ENCODE measurements at places on chromosomes 6 and 20.

DNA sequence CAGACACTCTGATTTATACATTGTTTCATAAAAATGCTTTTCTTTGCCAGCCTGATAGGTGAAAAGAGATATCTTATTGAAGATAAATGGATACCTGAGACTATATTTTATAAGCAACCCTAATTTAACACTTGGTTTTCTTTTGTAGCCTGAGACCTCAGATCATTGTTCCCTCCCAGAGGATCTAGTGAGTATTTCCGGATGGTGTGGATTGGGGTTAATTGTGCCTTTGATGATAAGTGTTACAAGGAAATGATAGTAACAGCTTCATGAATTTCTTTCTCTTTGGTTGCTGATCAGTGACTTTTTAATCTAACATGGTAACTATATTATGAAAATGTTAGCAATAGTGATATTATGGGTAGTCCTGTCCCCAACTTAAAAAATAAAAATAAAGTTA, 30.4 kb downstream of the KDM1B start:
- DNase-seq, result no peak

DNA sequence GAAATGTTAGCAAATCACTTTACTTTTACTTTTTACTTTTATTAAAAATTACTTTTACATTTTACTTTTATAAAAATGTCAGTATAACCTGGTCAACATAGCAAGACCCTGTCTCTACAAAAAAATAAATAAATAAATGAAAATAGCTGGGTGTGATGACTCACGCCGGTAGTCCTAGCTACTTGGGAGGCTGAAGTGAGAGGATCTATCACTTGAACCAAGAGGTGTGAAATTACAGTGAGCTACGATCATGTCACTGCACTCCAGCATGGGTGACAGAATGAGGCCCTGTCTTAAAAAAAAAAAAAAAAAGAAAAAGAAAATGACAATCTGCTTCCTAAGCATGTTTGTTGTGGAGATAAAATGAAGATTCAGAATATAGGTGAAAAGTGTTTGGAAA, 31.0 kb upstream of the FBXO30 start:
- DNase-seq, result no peak

- no peak for DNase-seq
Observed at GRCh38 chr20:23101696-23102406, 15.7 kb upstream of the CD93 start.

- no peak for DNase-seq
Observed at GRCh38 chr6:159404296-159404695, 235.1 kb downstream of the FNDC1 start.

DNA sequence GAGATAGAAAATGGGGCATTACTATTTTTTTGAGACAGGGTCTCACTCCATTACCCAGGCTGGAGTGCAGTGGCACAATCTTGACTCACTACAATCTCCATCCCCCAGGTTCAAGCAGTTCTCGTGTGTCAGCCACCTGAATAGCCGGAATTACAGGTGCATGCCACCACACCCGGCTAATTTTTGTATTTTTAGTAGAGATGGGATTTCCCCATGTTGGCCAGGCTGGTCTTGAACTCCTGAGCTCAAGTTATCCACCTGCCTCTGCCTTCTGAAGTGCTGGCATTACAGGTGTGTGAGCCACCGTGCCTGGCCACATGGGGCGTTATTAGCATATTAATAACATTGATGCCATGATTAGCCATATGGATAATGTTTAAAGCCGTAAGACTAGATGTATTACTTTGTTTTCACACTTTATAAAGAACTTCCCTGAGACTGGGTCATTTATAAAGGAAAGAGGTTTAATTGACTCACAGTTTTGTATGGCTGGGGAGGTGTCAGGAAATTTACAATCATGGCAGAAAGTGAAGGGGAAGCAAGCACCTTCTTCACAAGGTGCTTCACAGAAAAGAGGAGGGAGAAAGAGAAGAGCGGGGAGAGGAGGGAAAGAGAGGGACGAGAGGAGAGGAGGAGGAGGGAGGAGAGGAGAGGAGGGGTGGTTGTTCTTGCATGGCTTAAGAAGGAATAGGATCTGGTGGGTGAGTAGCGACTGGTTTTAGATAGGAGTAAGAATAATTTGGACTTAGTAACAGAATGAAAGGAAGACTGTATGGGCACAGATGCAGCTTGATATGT, 51.9 kb downstream of the MYO6 start:
- DNase-seq, result no peak

DNA sequence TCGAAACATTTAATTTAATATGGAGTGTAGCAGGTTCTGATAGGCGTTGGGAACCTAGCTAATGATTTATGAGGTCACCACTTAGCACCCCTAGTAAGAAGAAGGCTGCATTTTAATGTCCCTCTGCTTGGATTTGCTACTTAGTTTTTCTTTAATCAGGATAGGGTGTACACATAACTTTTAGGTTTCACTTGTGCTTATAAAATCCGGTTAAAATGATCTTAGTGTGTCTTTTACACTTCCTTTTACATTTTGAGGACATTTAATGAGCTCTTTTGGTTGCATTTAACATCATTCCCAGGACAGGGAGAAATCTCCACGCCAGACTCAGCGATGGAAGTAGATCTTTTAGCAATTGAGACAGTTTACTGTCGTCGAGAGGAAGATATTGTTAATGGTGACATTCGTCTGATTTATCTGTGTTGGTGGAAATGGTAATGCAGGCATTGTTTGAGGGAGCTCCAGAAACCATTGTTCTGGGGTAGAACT, 5.6 kb downstream of the TFAP2A start:
- no peak for DNase-seq

DNA sequence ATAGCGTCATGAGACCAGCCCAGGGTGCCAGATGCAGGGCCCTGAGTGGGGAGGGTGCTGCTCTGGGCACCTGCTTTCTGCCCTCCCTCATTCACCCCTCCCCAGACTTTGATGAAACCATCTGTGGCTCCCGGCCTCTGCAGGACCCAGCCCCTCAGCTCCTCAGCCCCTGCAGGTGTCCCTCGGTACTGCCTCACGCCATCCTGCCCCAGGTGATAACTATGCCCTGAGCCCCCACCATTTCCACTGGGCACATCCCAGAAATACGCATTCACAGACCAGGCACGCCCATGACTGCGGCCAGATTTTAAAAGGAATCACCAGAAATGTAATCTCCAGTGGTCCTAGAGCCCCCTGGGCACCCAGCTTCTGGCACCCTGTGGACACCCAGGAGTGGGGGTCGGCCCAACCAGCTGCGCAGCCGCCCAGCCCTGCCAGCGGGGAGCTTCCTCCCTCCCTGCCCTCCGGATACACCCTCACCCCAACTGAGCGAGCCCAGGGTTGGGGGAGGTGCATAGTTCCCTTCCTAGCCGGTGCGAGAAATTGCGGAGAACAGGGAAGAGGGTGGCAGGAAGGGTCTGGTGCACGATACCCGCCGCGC, 615 bp upstream of the NTSR1 start:
- DNase-seq, result no peak

DNA sequence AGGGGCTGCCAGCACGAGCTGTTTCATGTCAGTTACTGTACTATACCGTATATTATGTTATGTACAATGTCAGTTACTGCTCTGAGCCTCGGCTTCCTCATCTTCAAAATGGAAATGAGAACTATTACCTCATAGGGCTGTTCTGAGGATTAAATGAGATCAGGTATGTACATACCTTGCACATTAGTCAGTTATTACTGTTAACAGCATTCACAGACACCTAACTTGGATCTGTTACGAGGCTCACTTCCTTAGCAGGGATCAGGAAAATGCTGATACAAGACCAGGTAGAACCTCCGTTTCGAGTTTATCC, 69.7 kb upstream of the TBC1D7 start:
- peak; percentile 45 for DNase-seq

DNA sequence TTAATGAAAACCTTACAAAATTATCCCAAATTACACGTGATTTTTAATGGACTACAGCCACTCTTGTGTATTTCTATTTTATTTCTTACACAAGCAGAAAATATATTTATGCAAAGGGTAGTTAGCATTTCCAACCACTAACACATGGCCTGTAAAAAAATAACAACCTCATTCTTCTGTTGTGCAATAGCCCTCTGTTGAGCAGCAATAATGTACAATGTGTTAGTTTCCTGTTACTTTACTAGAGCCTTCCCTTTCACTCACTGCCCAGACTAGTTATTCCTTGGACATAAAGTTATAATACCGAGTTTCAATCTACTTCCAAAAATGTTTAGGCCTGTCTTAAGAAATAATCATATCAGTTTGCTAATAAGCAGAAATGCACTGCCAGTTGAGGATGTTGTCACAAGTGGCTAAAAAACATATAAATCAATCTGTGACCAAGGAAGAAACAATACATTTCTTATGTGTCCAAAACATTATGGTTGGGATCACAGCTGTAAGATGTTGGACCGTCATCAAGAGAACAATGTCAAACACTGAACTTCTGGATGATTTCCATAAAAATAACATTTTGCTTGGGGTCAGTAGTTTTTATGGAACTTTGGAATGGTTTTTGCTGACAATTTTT, 73.6 kb upstream of the RNF146 start:
- no peak for DNase-seq

- no peak for DNase-seq
Observed at GRCh38 chr20:51800060-51800871, 2.1 kb downstream of the SALL4 start.

DNA sequence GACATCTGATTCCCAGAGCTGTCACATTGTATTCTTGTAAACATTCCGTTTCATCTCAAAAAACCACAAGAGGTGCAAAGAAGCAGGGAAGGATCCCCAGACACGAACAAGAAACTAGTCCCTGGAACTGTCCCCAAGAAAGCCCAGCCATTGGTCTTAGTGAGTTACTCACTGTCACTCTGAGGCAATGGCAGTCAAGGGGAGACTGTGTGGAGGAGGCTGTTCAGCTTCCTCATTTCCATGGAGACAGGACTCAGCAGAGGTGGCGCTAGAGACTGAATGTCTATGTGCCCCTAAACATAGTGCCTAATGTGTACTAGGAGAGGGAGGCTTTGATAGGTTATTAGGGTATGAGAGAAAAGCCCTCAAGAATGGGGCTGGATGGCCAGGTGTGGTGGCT, 11.1 kb downstream of the ULBP1 start:
- DNase-seq, result no peak

GRCh38 chr20:42097741-42098140, 479.6 kb upstream of the CHD6 start:
- DNase-seq, result no peak

DNA sequence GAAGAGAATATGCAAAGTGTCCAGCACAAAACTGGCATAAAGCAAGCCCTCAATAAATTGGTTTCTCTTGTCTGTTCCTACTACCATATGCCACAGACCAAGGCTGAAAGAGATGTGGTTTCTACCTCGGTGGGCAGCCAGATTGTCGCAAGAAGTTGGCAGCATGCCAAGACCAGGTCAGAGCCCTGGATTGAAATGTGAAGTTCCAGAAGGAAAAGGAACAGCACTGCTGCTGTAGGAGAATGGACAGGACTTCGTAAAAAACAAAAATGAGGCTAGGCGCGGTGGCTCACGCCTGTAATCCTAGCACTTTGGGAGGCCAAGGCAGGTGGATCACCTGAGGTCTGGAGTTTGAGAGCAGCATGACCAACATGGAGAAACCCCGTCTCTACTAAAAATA, 22.1 kb downstream of the MRPL14 start:
- DNase-seq, result no peak

DNA sequence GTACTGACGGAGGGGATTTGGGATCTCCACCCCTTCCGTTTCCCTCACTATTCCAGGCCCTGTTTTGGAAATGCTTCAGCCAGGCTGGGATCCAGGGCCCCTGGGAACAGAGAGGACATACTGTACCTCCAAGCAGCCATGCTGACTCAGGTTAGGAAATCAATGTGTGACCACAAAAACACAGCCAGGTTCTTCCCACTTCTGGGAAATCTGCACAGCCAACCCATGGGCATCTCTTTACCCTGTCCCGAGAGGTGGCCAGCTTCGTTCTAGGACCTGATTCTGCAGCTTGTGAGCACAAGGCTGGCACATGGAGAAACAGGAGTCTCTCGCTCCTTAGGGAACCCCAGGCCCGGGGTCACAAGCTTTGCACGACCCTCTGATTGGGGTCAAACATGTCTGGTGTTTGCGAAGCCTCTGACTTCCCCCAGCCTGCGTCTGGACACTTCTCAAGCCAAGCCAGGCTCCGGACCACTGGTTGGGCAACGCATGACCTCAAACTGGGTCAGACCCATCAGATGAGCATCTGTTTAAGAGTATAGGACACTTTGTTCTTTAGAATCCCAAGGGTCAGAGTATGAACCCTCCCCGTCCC, 8.3 kb upstream of the TTPAL start:
- DNase-seq, result no peak

DNA sequence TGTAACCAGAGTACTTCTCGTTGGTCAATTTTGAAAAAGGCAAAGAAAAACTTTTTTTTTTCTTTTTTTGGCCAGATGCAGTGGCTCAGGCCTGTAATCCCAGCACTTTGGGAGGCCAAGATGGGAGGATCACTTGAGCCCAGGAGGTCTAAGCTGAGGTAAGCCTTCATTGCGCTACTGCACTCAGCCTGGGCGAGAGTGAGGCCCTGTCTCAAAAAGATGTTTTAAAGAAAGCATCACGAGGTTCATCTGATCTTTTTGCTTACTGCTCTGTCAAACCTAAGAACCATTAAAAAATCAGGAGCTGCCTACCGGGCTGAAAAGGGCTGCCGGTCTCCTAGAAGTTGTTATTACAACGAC, 607 bp downstream of the LYRM2 start:
- DNase-seq, result no peak

DNA sequence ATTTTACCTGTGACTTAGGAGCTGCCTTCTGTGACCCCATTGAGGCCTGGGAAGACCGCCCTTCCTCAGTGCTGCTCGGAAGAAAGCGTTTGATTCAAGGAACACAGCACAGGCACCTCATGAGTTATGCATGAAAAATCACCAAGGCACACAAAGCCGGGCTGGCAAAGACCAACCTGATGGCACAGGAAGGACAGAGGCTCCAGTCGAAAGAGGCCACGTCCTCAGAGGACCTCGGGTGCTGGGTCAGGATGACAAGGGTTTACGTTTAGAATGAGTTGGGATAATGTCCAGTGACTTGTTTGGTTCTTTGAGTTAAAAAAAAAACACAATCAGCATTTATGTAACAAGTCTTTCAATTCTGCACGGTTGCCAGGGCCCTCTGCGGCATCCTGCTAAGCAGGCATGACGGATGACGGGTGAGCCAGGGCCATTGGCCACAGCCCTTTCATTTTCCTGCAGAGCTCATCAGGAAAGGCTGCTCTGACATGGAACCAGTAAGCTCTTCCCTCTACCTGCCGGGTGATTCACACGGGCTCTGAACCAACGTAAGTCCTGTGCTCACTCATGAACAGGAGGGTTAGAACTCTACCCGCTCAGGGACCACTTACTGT, 112.8 kb downstream of the DACT2 start:
- no peak for DNase-seq

- DNase-seq, result peak; percentile 0
Observed at GRCh38 chr6:85015396-85015990, 251.1 kb upstream of the TBX18 start.

GRCh38 chr20:12941025-12941424, 67.7 kb upstream of the SPTLC3 start:
- no peak for DNase-seq

GRCh38 chr20:8152183-8152582, 20.1 kb downstream of the PLCB1 start:
- DNase-seq, result no peak

GRCh38 chr6:70590400-70590799, 23.7 kb downstream of the SDHAF4 start:
- DNase-seq, result peak; percentile 10

Data from epithelial cell of prostate (primary cell).